ENCODE measurements at places on chromosomes 6 and 20.

- DNase-seq: no peak
Observed at GRCh38 chr6:71375676-71376075, 87.1 kb downstream of the OGFRL1 start.

- no peak for DNase-seq
Observed at GRCh38 chr6:132410830-132411229, 9.6 kb upstream of the MOXD1 start.

DNA sequence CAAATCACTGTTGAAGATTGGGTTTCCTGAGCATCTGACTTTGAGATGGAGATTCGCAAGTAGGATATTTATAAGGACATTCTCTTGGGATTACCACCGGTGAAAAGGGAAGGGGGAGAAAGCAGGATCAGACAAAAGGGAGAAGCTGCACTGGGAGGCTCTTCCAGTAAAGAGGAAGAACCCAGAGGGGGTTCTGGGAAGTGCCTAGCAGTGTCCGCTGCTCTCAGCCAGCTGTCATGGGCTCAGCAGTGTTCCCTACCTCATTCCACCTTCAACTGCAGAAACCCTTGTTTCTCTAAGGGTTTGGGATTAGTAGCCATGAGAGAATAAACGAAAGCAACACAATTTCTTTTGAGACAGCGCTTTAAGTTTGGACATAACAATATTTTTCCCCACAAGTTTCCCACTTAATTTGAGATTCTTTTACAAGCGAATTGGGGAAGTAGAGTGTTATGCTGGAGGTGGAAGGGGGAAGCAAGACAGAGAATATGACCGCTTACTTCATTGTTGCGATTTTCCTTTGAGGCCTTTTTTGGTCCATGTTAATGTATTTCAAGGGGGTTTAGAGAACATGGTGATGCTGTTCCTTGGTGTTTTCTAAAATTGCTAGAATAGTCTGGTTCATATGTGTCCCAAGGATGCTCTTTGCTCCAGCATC, 154.5 kb upstream of the SCGN start:
- DNase-seq: no peak

DNA sequence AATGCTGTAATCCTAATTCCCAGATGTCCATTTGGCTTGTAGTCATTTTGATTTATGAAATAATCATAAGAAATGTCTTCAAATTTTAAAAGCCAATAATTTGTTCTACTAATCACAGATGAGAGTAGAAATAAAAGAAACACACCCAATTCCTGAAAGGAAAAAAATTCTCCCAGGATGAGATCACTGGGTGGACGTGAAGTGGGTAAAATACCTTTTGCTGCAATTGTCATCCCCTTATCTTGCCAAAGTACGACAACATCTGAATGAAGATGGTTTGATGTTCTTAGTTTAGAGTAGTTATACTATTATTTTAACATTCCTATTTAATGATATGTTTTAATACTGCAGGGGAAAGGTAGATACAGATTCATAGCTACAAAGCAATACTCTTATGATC, 33.7 kb downstream of the MTHFD1L start:
- DNase-seq: no peak
